ENCODE measurements at places on chromosomes 5 and 9. TPM values are rescaled to one million over a fixed set of nuclear protein-coding genes. Genes with fewer than 3 reads are reported as not detected.

DNA sequence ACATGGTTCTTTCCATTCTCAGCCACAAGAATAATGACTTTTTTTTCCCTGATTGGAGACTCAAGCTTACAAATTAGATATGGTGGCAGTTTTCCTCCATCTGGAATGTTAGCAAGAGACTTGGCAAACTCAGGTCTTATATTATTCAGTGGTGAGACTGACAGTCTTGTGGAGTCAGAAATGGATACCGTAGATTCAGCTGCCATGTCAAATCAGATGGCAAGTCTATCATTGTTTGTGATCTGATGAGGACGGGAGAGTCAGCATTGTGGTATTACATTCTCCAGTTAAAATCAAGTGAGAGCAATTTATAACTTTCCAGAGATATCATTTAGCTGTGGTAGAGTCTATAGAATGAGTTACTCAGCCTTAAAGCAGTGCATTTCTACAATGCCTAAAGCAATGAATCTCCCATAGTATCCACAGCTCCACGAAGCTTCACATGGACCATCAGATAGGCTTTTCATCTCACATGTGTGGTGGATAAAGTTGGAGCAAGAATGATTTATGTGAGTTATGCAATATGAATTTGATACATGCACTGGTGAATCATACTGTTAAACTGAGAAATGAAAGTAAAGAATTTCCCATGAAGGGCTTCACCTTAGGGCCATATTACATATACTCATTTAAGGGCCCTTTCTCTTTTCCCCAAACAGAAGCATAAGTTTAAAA lies 430.6 kb downstream of the ZNF608 start:
- no peak for DNase-seq

DNA sequence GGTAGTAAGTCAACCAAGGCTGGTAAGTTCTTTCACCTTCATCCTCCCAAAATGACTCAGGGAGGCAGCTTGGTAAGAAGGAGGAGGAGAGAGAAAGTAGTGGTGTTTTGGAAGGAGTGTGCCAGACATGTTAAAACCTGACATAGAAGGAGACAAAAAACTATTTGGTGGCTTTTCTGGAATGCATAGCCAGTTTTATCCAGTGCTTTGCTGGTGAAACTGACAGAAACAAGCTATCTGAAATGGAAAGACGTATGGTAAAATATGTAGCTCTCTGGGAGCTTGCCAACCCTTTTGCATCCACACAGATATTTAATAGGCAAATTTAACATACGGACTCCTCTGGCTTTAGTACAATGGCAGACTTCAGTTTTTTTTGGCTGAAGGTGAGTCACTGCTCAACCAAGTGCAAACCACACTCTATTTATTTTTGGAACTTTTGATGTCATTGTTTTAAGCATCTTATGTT lies 45.4 kb downstream of the RAB14 start:
- DNase-seq, result no peak

- no peak for DNase-seq
Observed at GRCh38 chr5:80149161-80149609, 106.7 kb downstream of the SERINC5 start.

GRCh38 chr5:11240293-11241190 lies 479.5 kb upstream of the DAP start:
- DNase-seq, result no peak

DNA sequence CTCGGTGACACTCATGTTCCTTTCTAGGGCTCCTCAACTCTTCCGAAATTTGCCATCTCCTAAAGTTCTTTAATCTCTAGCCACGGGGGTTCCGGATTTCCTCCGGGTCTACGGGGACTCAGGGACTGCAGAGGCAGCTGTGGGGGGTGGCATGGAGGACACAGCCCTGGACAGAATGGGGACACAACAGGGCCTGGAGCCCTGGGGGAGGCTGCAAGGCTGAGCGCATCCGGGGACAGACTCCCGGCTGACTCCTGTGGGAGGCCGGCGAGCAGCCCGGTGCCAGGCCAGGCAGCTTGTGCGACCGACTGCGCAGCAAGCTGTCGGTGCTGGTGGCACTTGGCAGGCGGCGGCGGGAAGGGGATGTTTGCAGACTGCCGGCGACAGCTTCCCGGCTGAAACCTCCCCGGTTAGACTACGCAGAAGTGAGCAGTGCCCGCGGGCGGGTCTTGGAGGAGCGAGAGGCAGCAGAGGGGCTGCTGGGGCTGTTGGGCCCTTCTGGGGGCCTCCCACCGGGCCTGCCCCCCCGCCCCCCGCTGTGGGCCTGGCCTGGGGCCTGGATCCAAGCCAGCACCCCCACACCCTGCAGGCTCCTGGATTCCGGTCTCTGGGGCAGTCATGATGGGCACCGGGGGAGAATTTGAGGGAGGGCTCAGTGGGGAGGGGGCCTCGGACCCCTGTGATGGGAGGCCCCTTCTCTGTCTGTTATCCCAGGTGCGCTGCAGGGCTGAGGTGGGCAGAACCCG lies 28.7 kb upstream of the UBAC1 start:
- DNase-seq, result peak; percentile 87

DNA sequence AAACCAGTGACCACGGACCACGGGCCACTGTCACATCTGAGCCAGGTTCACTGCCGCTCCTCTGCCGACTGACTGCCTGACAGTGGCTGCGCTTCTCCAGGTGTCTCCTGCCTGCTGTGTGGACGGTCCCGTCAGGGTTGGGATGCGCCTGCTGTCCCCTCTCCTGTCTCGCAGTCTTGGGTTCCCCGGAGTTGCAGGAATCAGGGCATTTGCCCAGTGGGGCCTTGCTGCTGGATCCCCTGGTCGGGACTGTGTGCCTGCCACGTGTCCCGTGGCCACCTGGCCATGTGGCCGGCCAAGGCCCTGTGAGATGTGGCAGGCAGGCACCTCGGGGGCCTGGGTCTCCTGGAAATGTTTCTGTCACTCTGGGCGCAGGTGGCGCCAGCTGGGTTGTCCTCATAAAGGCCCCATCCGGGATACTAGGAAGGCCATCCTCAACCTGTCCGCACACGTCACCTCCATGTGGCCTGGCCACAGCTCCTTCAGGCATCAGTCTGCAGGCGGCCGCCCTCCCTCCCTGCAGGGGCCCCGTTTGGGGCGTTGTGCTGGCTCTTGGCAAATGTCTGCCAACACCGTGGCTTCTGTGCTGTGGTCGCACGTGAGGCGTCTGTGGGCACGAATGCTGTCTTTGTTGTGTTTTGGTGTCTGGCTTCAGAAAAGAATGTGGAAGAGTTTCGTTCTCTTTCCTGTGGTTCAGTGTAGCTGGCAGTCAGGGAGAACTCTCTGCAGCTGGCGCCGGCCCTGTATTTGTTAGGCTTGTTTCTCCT lies 6.4 kb upstream of the TOR4A start:
- DNase-seq, result peak; percentile 76

- DNase-seq, result no peak
Observed at GRCh38 chr5:102278231-102278630, 17.9 kb downstream of the SLCO4C1 start.

- no peak for DNase-seq
Observed at GRCh38 chr5:67731886-67732285, 483.7 kb upstream of the PIK3R1 start.

DNA sequence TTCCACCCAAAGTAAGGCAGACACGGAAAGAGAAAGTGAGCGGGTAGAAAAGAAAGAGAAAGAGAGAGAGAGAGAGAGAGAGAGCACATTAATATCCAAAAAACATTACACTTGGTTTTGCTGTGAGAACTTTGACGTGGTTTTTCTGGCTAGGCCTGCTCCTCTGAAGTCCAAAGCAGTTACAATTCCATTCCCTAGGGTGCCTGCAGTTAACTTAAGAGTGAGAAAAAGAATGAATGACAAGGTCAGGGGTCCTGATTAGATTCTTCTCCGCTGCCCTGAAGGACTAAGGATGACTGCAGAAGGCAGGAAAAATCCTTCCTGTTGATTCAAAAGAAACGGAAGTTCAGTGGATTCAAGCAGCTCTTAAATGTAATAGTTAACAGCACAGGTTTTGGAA lies 589.8 kb downstream of the PRELID2 start:
- no peak for DNase-seq

DNA sequence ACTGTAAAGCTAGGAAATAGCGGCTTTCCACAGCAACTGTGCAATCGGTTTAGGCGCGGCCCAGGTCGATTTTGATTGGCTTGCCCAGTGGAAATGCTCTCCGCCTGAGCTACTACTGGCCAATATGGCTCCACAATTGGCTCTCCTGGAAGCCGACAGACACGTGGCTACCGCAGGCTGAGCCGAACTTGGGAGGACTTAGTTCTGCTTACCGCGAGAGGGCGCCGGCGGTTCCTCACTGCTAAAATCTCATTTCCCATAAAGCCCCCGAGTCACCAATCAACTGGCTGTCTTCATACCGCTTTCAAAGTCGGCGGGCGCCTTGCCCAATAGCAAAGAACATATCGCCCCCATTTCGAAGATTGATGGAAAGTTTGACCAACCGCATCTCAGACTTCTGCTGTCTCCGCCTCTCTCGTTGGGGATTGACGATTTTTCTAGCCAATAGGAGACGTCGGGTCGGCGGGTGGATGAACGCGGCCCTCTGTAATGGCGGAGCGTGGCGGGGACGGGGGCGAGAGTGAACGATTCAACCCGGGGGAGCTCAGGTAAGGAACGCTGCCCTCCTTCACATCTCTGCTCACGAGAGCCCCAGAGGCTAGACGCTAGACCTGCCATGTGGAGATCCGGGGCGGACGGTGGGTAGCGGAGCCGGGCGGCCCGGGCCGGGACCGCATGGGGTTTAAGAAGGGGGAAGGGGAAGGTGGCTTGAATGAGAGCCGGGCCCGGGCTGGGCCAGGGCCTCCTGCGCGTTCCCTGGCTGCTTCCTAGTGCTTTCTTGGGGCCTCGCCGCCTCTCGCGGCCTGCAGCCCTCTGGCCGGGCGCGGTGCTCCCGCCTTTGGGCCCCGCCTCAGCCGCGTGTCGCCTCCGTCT lies at the start of gene TCERG1:
TSS of gene TCERG1 (plus strand) at position 473 of the 873 bp plus-strand sequence. CDS start at position 490, 17 bp downstream.
- peak; percentile 96 for DNase-seq

GRCh38 chr5:52875827-52876226 lies 88.1 kb downstream of the ITGA1 start:
- no peak for DNase-seq

DNA sequence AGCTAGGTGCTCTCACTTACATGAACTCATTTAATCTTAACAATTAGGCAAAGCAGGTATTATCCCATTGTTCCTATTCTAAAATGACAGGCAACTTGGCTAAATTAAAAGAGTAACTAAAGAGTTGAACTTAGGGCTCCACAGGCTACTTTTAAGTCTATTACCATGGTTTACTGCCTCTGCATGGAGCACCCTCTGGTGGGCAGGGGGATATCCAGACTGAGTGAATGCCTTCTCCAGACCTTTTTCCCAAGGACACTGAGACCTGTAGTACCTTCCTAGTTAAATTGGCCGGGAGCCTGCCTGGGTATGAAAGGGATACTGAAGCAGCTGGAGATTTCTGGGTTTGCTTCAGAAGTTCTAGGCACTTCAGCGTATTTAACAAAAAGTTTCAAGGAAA lies 238.1 kb downstream of the ELAVL2 start:
- no peak for DNase-seq

GRCh38 chr9:15484802-15485201 lies 26.0 kb downstream of the PSIP1 start:
- DNase-seq, result no peak

DNA sequence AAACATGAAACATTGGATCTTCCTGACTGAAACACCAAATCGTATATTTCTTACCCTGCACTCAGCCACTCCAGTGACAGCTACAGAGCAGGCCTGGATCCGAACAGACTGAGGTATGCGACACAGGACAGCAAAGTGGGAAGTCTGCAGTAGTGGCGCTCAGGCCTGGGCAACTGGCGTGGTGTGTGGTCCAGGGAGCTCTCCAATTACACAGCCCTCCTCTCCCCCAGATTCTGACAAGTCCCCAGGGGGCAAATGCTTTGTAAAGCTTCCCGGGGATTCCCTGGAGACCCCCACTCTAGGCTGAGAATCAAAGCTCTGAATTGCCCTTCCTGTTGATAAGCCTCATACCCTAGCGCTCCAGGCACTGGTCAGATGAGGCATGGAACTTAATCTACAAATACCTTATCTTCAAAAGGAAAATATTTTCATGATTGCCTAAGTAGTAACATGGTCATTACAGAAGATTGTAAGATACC lies 104.8 kb upstream of the ERCC6L2 start:
- DNase-seq, result no peak

- DNase-seq, result no peak
Observed at GRCh38 chr9:129184596-129185122, 6.6 kb upstream of the IER5L start.

DNA sequence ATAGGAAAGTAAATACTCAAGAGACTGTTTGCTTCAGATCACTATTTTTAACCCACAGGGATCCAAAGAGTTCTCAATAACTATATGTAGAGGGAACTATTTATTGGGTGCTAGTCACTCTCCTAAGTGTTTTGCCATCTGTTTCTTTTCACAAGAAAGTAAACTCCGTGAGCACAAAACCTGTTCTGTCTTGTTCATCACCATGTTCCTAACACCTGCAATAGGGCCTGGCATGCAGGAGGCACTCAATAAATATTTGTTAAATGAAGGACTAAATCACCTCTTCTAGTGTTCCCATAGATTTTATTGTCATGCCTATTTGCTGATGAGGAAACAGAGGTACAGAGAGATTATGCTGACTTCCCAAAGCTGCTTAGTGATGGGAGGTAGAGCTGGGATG lies 118.2 kb downstream of the VCAN start:
- no peak for DNase-seq

The TICAM2 gene
- polyA plus RNA-seq, result 2.9 TPM

The TAS2R1 gene
- polyA plus RNA-seq, result not detected

The PDE6A gene
- polyA plus RNA-seq, result not detected

The CETN3 gene
- polyA plus RNA-seq, result 18.2 TPM

All from spleen (tissue), 13 donors.